Epithelial cell of esophagus (primary cell): ENCODE measurements at places on chromosomes 5 and 9.

DNA sequence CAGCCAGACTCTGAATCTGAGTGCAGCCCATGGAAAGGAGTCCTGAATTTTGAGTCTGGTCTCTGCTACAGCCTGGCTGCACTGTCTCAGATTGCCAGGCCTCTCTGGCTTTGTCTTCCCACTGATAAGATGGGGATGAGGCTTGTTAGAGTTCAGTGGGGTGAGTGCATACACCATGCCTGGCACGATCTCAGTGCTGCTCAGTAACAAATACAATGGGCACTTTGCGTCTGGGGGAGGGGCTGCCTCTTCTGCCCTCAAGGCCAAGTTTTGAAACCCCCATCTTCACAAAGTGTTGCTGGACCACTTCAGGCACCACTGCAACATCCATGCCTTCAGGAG is 49.0 kb downstream of the PPARGC1B start:
- no peak for DNase-seq

- peak; percentile 47 for DNase-seq
Observed at GRCh38 chr5:11719888-11720481, 184.3 kb downstream of the CTNND2 start.

- peak; percentile 5 for DNase-seq
Observed at GRCh38 chr5:59617186-59617771, 276.2 kb downstream of the PDE4D start.

DNA sequence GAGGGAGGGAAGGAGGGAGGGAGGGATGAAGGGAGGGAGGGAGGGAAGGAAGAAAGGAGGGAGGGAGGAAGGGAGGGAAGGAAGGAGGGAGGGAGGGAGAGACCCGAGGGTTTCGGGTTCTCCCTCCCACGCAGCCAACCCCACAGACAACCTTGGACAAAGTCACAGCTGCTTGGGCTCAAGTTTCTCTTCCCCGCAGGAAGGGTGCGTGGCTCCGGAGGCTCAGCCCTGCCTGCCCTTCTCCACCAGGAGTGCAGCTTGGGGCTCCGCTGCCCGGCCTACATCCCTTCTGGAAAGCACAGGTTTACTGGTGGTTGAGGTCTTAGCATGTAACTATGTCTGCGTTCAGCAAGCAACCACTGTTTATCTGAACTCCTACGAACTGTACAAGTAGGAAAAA is 15.0 kb downstream of the SLC12A7 start:
- no peak for DNase-seq

DNA sequence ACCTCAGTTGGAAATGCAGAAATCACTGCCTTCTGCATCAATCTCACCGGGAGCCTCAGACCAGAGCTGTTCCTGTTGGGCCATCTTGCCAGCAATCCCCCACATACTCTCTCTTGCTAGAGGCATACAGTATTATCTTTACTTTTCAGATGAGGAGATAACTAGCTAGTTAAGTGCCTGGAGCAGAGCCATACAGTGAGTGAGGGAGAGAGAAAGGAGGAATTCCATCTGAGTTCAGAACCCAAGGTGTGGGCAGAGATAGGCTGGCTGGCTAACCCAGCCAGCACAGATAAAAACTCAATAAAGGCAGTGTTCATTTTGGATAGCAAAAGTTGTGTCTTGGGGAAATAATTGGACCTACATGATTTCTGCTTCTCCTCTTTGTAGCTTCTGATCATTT is 268.0 kb upstream of the KIF2A start:
- DNase-seq = no peak

DNA sequence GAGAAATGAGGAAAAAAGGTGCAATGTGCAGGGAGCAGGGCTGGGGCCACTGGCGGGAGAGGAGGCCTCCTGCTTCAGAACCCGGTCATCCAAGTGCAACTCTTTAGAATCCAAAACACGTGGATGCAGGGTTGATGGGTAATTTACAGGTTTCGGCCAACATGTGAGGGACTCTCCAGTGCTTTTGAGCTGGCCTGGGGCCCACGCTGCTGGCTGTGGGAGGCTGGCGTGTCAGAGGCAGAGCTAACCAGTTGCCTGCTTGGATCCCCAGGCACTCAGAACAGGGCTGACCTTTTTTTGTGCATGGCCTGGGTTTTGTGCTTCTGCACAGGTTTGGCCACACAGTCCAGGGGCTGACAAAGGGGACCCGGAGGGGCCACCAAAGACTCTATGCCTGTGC is 61.6 kb downstream of the GADD45G start:
- no peak for DNase-seq

GRCh38 chr5:82792096-82792495 is 285.1 kb downstream of the TMEM167A start:
- no peak for DNase-seq

DNA sequence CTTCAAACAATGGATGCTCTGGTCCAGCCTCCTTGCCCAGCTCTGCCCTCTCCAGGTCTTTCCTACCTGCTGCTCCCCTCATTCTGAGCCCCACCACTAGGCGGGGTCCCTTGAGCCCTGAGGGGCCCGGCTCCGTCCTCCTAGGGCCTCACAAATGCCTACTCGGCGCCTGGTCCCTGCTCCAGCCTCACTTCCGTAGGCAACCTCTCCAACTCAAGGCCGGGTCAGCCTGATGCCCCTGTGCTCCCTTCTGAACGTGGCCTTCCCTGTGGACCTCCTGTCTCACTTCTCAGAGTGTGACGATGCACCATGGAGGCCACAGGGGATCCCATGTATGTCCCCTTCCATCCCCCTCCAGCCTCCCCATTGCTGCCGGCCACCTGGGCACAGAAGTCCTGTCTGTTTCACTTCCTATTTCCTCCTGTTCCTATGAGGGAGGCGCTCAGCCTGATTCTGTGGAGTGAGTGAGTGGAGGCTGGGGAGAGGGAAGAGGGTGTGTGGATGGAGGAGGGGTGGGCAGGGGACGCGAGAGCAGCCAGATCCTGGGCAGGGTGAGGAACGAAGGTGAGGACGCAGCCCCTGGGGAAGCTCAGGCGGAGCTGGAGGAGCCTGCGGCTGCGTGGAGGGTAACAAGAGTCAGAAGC is 127.2 kb upstream of the FAM120A start:
- DNase-seq = no peak

DNA sequence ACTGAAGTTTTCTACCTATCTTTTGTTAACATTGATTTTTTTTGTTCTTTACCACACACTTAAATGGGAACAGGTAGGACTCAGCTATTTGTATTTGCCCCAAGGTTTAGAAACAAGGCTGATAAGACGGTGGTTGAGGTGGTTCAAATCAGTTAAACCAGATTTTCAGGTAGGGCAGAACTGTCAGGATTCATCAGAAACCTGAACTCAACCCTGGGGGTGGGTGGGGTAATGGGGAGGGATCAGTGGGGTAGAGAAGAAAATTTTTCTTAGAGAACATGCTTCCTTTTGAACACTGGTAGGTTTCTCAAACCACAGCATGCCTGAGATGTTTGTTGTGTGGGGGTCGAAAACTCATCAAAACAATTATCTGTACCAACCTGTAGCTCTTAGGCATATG is 113.0 kb downstream of the BASP1 start:
- peak; percentile 74 for DNase-seq

- peak; percentile 65 for DNase-seq
Observed at GRCh38 chr5:112154940-112155686, 264.0 kb downstream of the EPB41L4A start.

- DNase-seq = peak; percentile 42
Observed at GRCh38 chr5:1511651-1512540, 11.9 kb downstream of the LPCAT1 start.

- DNase-seq = no peak
Observed at GRCh38 chr9:119898316-119898715, 529.1 kb upstream of the BRINP1 start.

DNA sequence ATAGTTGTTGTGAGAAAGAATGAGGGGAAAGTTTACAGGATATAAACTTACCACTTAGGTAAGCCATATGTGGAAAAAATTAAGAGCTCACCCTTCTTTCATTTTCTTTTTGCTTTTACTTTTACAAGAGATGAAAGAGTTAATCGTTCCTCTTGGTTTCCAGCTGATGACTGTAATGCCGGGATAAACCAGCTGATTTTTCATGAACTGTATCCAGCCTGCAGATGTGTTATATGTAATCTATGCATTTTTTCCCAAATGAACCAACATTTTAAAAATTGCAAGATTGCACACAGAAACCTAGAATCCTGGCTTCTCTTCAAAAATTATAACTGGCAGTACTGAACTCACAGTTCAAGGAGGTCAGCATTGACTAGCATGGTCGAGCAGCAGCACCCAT is 185.9 kb downstream of the GRIA1 start:
- no peak for DNase-seq

DNA sequence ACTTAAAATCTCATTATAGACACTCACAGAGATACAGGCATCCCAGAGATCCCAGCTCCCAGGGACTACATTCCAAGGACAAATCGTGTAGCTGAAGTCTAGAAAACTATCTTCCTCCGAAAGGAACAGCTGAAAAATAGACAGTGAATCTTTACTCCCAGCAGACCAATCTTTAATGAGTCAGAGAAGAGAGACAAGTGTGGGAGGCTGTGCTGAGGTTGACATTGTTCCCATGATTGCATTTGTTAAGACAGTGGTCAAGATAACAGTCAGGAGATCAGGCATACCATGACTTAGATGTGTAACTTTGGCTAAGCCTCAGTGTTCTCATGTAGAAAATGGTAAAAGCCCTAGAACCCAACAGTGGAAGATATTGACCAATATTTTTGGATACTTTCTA is 120.7 kb downstream of the PAPPA start:
- DNase-seq = no peak

DNA sequence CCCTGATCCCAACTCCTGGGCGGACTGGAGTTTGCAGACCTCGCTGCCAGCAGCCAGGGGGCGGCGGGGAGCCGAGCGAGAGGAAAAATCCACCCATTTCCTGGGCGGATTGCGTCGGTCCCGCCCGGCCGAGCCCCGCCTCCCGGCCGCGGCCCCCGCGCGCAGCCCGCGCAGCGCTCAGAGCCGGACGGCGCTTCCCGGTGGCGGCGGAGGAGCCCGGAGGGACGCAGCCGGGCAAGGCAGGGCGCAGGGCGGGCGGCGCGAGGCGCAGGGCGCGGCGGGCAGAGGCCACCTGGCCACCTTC is at the start of gene OLFM1:
Gene OLFM1 (plus strand): TSS at position 180 of the 304 bp plus-strand sequence. CDS start 322 bp downstream, outside the sequence.
- DNase-seq = peak; percentile 11

DNA sequence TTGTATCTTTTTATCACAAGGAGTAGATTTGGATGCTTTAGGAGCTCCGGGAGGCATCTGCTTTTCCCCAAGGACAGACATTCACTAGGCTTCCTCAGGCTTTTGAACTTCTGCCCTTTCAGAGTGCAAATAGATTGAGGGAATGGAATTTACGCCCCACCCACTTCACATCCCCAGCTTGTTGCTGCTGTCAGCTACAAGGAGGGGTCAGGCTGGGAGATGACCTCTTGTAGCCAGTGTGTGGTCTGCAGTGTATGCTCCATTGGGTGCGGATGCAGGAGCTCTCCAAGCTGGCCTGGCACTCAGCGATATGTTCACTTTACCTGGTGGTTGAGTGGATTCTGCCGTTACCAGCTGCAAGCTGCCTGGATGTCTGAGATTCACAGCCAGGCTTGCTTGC is 6.4 kb downstream of the TNFSF15 start:
- DNase-seq = no peak

GRCh38 chr9:714675-715074 is 126.8 kb upstream of the DMRT1 start:
- no peak for DNase-seq

DNA sequence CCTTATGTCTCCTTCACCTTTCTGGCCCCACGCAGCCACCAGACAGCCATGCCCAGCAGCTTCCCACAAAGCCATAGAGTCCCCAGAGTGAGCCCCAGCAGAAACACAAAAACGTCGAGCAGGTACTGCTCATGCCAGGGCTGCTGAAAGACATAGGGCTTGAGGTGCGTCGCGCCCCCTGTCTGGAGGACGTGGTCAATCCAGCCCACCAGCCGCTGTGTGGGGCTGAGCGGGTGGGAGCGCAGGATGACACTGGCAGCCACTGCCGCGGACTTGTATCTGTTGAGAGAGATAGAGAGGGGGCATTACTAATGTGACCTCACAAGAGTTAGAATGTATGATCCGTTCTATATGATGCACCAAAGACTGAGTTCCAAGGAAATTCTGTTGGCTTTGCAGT is 31.0 kb downstream of the UGT3A2 start:
- DNase-seq = no peak

GRCh38 chr5:41683181-41683580 is 172.8 kb upstream of the PLCXD3 start:
- no peak for DNase-seq

GRCh38 chr5:65808818-65809217 is 86.8 kb downstream of the NLN start:
- DNase-seq = peak; percentile 44

- peak; percentile 33 for DNase-seq
Observed at GRCh38 chr5:132823481-132824050, 6.9 kb downstream of the SHROOM1 start.

GRCh38 chr5:75869891-75870290 is 152.7 kb upstream of the POC5 start:
- DNase-seq = peak; percentile 92

DNA sequence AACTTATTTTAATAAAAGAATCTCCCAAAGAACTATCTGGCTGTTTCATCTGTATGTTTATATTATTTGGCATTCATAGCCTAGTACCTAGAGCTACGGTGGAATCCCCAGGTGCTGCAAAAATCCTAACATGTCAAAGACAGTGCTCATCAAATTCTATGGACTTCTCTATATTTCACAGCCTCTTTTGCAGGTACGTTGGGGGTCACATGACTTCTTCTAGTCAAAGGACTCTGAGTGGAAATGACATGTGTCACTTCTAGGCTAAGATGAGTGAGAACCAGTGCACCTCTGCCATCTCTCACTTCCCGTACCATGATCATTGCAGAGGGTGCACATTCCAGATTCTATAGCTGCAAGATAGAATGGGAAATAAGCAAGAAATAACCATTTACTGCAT is 72.5 kb upstream of the PTGER4 start:
- no peak for DNase-seq

- no peak for DNase-seq
Observed at GRCh38 chr9:36152741-36153438, 16.3 kb upstream of the CCIN start.

GRCh38 chr5:19547640-19548039 is 440.4 kb downstream of the CDH18 start:
- DNase-seq = peak; percentile 39

- peak; percentile 42 for DNase-seq
Observed at GRCh38 chr5:35458824-35459207, 158.8 kb upstream of the SPEF2 start.

GRCh38 chr5:124701016-124701415 is 45.4 kb downstream of the ZNF608 start:
- peak; percentile 29 for DNase-seq

DNA sequence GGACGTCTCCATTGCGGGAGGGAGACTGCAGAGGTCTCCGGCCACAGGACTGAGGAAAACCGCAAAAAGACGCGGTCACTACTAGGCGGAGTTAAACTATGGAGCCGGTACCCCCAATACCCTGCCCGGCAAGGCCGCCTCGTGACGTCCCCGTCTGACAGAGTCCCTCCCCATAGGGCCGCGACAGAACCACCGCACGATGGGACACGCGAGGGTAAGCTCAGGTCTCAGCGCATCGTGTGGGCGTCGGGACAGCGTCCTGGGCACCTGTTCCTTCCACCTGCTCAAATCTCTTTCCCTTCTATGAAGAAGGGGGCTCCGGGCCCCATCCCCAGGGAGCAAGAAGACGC is 35.2 kb upstream of the GLDC start:
- no peak for DNase-seq
